ENCODE measurements at places on chromosomes 5 and 9.

DNA sequence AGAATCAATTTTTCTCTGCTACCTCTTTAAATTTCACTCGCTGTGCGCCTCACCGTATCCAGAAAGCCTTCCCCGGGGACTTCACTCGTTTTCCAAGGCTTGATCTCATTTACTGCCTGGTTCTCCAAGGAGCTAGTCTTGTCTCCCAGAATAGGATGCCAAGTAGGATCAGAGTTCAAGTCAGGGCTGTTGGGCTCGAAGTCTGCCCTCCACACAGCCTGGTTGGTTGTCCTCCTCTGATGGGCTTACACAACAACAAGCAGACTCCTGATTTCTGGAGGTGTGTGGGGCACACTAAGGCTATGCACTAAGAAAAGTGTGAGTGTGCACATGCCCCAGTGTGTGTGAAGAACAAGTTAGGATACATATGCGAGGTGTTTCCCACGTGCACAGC is 14.0 kb upstream of the TNIP1 start:
- DNase-seq = peak; percentile 53

DNA sequence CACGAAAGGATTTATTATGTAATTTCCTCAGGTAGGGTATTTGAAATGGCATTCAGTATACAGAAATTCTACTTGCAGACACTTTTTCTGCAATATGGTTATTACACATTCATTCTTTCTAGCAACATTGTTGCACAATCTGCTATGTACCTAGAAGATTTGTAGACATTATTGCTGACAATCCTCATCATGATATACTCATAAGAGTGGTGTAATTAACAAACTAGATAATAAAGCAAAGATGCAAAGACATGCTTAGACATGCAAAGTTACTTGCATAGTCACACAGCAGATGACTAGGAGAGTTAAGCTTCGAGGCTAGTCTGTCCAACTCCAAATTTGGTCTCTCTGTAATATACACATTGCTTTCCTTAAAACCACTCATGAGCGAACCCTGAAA is 317.1 kb downstream of the ASTN2 start:
- DNase-seq = no peak

- DNase-seq = peak; percentile 92
These were observed 16.8 kb upstream of the NSD1 start for GRCh38 chr5:177116631-177117373.

DNA sequence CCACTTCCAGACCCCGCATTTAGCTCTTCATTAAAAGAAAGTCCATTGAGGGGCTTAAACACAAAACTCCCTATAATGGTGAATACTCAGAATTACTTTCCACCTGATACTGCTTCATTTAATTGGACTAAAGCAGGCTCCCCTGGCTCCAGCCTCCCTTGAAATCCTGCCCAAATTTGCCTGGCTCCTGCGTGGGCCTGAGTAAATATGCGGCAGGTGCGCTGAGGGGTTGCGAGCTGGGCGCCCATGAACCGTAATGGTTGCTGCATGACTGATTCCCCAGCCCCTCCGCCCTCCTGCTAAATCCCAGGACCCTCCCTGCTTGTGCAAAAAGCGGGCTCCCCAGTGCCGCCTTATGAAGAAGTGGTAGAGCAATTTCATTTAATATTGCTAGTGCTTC is 639.7 kb downstream of the BNC2 start:
- no peak for DNase-seq

- no peak for DNase-seq
These were observed 122.8 kb upstream of the SLIT3 start for GRCh38 chr5:169423580-169424278.

Data from right cardiac atrium (tissue), 5 donors.